ENCODE measurements at places on chromosomes 16 and 17.

DNA sequence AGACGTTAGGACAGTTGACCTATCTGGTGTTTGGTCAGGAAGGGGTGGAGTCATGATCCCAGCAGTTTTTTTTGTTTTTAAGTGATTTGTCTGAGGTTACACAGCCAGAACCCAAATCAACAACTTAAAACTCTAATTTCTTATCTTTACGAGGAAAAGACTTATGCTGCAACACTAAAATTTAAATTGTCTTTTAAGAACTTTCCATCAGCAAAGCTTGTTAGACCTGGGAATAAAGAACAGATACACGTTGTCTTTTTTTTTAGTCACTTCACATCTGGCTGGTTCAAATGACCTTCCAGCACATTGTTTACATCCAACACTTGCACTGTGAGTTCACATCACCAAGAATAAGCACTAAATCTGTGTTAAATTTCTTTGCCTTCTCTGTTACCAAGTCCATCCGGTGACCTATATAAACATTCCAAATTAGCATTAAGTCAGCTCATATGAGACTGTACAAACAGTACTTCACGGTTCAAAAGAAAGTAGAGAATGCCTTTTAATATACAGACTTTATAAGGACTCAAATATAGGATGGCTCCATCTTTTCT, 115.0 kb downstream of the HS3ST2 start:
- no peak for DNase-seq

- no peak for DNase-seq
Observed at GRCh38 chr16:86865851-86866662, 287.7 kb downstream of the FOXL1 start.

DNA sequence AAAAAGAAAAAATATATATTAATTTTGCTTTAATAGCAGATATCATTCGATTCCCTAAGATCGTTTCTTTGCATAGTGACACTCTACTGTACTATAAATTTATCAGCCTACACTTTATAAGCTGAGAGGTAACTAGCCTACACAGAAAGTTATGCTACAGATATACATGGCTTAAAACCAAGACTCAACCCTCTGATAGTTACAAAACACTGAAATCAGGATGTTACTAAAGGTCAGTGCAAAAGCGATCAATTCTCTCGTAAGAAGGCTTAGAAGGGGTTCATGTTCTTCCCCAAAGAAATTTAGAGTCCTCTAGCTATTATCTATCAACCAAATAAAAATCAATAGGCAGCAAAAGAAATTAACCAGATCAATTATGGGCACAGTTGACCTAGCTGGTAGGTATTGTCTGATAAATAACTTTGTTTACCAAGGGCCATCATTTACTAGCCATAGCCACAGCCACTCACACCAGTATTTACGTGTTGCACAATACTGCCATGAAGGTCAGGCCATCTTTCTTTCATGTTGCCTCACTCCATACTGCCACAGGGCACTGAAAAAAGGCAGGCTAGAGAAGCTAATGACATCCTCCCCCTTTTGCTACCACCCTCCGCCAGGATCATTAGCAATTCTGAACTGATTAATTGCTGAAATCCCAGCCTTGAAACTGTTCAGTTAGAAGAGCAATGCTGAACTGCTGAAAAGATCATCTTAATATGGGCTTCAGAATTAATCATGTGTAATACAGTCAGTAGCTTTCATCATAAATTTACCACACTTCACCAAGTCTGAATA, 43.7 kb downstream of the RND2 start:
- no peak for DNase-seq

DNA sequence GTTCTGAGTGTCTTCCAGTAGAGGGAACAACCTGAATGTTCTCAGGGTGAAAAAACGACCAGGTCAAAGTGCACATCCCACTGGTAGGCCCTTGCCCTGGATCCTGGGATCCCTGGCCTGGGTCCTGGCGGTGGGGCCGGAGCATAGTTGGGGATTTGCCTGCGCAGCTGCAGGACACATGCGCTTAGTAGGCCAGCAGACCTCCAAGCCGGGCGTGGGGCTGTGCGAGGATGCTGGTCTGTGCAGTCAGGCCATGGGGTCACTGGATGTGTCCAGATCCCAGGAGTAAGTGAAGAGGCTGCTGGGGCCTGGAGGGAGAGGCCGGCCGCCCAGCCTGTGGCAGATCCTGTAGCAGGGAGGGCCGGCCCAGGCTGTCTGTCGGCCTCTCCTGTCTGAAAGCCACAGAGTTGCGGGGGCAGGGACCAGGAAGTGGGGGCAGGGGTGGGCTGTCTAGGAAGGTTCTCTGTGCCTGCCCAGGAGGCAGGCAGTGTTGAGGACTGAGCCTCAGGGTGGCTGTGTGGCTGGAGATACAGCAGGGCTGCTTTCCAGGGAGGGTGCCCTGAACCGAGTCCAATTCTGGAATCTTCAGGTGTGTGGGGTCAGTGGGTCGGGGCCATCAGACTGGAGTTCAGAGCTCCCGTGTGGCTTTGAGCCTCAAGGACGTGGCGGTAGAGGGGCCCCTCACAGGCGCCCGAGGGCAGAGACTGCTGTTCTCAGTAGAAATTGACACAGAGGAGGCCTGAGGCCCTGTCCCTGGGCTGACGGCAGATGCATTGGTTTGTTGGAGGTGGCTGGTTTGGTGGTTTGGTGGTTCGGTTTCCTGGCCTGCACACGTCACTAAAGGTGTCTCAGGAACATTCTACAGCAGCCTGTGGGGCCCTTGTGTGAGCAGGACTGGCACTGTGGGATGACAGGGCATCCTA, 17.2 kb upstream of the NUDT16L1 start:
- peak; percentile 51 for DNase-seq

- DNase-seq = peak; percentile 57
Observed at GRCh38 chr17:45098869-45099616, 33.3 kb downstream of the PLCD3 start.

DNA sequence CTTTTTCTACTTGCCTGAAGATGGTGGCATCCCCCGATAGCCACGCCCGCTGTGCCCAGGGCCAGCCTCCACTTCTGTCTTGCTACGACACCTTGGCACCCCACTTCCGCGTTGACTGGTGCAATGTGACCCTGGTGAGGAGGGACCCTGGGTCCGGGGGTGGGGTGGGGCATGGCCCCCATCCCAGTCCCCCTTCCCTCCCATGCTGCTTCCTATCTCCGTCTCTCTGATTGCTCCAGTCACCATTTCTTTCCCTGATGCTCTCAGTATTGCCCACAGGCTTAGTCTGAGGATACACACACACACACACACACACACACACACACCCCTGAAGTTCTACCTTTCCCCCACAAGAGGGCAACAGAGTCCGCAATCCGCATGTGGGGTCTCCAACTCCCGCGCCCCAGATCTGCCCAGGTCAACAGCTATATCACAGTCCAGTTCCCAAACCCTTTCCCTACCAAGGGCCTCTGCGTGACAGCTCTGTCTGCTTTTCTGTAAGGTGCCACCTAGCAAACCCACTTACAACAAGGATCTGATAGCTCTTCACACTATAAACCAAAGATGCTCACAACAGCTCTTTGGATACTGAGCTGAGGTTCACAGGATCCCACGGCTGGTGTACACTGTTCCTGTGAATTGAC, 3.4 kb downstream of the SGCA start:
- DNase-seq = no peak

- DNase-seq = no peak
Observed at GRCh38 chr17:3693829-3694231, 2.1 kb downstream of the P2RX5 start.

- no peak for DNase-seq
Observed at GRCh38 chr17:31918701-31919128, 17.2 kb upstream of the UTP6 start.

- no peak for DNase-seq
Observed at GRCh38 chr16:85240982-85241924, 129.0 kb upstream of the CIBAR2 start.

DNA sequence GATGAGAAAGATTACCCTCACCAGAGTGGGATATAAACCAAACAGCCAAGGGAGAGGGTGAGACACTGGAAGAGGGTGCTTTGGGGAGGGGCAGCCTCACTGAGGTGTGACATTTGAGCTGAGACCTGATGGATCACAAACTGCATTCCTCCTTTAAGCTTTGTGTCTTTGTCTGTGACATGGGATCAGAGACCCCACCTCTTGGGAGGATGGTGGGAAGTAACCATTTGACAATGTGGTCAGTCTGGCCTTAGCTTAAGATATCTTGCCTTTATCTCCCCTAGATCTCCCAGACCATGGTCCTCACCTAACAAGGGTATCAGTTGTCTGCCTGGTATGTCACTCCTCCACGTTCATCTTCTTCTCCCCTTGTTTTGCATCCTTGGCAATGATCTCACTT, 163.4 kb downstream of the SHISA9 start:
- no peak for DNase-seq

GRCh38 chr17:8015957-8016631, 13.7 kb downstream of the GUCY2D start:
- DNase-seq = no peak

- DNase-seq = no peak
Observed at GRCh38 chr17:75849724-75850123, 5.4 kb downstream of the WBP2 start.

- peak; percentile 16 for DNase-seq
Observed at GRCh38 chr17:36183001-36183971, 6.8 kb upstream of the TBC1D3B start.

DNA sequence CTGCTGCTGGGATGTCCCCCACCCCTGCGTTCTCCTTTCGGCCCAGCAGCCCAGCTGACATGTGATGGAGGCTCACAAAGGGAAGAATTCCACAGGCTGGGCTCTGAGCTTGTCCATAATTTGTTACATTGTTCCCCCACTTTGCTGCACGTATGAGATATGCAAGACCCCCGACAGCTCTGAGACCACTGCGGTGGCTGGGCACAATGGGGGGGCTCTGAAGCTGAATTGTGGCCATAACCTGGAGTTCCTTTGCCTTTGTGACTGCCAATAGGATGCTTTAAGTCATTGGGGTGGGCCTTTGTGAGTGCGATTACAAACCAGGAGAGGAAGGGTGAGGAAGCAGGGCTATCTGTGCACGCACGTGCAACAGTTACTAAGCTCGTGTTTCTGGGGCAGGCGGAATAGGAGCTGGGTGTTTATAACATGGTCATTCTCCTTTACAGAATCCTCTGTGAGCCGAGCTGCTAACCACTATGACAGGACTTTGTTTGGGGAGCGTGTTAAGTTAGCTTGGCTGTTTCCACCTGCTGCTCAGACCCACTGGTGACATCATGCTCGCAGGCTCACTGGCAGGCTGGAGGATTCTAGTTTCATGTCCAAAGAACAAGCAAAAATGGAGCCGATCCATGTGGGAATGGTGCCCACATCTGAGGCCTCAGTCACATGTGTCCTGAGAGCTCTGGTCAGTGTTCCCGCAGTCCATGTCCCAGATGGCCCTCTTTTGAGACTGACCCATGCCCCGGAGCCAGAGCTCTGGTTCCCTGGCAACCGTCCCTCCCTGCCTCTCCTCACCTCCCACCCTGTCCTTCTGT, 208.3 kb upstream of the SALL1 start:
- no peak for DNase-seq

- DNase-seq = no peak
Observed at GRCh38 chr16:86090461-86091170, 191.7 kb downstream of the IRF8 start.

DNA sequence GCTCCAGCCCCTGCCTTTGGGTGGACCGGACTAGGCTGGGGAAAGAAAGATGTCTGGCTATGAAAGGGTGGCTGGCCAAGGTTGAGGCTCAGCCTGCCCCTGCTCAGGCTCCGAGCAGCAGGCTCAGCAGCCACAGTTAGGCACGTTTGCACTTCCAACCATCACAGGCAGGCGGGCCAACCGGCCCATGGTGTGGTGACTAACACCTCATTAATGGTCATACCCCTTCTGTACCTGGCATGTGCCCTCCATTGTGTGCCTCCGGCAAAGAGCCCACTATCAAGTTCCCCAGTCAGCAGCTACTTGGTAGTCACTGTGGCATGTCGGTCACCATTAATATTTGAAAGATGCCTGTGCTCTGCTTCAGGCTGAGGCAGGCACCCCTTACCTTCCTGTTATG, 6.7 kb downstream of the TBC1D24 start:
- DNase-seq = no peak

DNA sequence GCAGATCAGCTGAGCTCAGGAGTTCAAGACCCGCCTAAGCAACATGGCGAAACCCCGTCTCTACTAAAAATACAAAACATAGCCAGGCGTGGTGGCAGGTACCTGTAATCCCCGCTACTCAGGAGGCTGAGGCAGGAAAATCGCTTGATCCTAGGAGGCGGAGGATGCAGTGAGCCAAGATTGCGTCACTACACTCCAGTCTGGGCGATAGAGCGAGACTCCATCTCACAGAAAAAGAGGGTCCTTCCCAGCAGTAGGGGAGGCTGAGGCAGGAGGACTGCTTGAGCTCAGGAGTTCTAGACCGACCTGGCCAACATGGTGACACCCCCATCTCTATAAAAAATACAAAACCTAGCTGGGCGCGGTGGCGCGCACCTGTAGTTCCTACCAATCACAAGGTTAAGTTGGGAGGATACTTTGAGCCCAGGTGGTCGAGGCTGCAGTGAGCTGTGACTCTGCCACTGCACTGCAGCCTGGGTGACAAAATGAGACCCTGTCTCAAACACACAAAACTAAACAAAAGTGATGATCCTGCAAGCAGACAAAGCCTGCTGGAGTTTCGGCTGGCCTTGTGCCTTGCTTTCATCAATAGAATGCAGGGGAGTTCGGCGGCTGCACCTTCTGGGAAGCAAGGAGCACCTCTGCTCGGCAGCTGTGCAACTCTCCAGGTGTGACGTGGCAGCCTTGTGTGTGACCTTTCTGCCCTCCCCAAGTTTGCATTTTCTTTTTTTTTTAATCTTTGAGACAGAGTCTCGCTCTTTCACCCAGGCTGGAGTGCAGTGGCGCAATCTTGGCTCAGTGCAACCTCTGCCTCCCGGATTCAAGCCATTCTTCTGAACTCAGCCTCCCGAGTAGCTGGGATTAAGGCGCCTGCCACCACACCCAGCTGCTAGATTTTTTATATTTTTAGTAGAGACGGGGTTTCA, 12.4 kb upstream of the YWHAE start:
- DNase-seq = no peak

GRCh38 chr17:63270610-63271009, 175.5 kb downstream of the CYB561 start:
- no peak for DNase-seq

- no peak for DNase-seq
Observed at GRCh38 chr17:66275651-66276050, 26.8 kb upstream of the PRKCA start.

GRCh38 chr16:31357324-31358109, 2.5 kb downstream of the ITGAX start:
- DNase-seq = no peak

DNA sequence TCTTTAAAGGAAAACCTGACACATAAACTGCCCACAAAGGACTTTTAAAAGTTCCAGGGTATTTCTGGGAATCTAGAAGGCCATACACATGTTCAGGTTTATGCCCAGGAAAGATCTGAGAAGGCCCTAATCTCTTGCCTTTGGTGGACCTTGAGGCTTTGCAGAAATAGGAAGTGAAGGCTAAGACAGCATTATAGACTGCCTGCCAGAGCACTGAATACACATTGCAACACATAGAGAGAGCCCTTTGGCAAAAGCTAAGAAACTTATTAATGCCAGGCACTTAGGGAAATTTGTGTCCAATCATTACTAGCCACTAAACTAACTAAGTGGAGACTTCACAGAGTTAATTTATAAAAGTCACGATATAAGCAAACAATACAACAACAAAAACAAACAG, 70.4 kb downstream of the MMD start:
- no peak for DNase-seq

- no peak for DNase-seq
Observed at GRCh38 chr17:75084039-75084660, 3.6 kb upstream of the SLC16A5 start.

- no peak for DNase-seq
Observed at GRCh38 chr17:38598536-38598935, 7.2 kb downstream of the SRCIN1 start.

Measured in activated CD4-positive, alpha-beta T cell treated with anti-CD3 and anti-CD28 coated beads for 24 hours (primary cell).